ENCODE measurements at places on chromosomes 5 and 9.

DNA sequence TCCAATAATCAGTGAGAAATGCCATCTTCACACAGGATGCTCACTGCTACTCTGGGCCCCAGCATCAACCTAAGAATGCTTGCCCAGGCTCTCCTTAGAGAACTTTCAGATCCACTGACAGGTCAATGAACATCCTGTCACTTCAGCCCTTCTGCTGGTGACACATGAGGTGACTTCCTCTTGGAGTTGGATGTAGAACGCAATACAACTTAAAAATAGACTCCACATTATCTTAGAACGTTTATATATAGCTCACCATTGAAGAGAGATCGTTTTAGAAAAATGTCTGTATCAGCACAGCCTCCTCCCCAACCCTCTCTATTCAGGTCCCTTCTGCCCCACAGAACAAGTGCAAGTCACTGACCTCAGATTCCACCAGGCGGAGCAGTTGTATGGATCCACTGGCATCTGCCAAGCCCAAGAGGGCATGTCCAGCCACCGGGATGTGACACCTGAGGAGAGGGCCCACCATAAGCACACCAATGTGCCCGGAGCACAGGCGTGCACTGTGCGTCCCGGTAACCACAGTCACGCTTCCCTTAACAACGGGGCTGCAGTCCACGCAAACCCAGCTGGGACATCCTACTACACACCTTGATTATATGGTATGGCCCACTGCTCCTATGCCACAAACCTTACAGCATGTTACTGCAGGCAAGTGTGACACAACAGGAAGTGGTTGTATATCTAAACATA, 2.9 kb downstream of the DPH7 start:
- DNase-seq, result no peak

DNA sequence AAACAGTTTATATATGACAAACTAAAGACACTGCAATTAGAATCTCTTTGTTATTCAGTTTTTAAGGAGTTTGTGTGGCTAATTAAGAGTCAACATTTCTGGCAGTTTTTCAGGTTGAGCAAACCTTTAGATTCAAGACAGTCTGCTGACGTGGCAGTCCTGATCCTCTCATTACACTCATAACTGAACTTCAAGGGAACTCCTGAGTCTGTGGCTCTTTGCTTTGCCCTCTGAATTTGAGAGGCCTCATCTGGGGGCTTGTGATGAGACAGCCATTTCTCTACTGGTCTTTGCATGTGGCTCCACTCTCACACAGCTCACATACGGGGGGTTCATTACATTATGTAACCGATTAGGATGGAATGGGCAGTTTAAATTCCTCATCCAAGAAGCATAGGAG, 182.9 kb upstream of the MEF2C start:
- DNase-seq, result no peak

DNA sequence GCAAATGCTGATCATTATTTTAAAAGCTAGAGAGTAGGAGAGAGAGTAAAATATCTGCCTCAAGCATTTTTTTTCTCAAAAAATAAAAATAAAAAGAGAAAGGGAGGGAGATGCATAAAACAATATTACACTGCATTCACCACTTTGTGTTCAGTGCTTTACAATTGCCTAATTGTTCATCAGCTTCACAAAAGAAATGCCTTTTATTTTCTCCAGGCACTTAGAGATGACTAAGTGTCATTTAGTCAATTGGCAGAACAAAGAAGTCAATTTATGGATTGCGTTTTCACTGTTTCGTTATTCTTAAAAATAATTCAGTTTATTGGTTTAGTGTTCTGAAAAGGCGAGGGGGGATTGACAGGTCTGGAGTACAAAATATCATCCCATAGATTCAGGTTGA, 232.5 kb upstream of the CCNH start:
- no peak for DNase-seq

- DNase-seq, result no peak
Measured at GRCh38 chr9:136858452-136858843, 6.3 kb downstream of the MAMDC4 start.

DNA sequence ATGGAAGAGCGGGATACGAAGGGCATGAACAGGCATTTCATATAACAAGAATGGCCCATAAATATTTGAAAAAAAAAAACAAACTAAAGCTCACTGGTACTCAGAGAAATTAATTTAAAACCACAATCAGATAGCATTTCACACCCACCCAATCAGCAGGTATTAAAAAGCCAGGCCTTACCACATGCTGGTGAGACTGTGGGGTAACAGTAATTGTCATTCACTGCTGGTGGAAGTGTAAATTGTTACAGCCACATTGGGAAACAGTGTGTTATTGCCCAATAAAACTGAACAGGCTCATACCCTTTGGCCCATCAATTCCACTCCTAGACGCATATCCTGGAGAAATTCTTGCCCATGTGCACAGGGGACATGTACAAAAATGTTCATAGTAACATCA, 66.0 kb downstream of the PLAC8L1 start:
- no peak for DNase-seq
